ENCODE measurements at places on chromosomes 4 and X.

GRCh38 chr4:110172972-110173371 is 25.4 kb downstream of the ELOVL6 start:
- DNase-seq: no peak

GRCh38 chrX:99901091-99901490 is 509.0 kb downstream of the PCDH19 start:
- DNase-seq: no peak

- DNase-seq: peak; percentile 11
These were observed 207.3 kb downstream of the FBXW7 start for GRCh38 chr4:152328582-152328981.

DNA sequence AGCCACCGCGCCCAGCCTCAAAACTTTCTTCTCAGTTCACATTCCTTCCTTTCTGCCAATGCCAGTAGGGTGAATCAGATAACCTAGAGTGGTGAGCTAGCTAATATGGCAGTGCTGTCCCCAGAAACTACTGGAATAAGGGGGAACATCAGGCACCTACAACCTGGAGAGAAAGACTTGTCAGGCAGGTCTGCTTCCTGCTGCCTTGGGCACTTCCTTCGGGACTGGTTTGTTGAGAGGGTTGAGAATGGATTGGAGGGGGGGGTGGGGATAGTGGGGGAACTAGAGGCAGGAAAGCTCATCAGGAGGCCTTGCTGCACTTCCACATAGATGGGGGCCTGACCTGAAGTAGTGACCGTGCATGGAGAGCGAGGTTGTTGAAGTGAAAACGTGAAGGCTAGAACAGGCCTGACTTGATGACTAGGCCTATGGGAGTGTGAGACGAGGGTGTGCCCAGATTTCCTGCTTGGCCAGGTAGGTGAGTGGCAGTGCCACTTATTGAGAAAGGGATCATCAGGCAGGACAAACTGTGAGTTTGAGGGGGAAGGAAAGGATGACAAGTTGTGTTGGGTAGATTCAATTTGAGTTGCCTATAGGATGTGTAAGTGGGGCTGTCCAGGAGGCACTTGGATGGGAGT is 33.4 kb downstream of the SLC25A5 start:
- DNase-seq: no peak

DNA sequence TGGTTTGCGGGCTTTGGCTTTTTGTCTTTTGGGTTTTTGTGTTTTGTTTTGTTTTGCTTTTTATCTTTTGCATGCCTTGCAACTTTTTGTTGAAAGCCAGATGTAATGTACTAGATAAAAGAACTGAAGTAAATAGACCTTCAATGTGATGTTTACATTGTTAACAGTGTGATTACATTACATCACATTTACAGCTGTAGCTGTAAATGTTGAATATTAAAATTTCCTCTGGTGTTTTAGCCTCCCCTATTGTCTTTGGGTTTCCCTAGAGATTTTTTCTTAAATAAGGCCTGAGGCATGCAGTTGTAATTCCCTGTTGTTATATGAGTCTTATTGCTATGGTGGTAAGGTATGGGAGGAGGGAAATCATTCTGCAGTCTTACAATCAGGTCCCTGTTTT is 275.0 kb downstream of the PARM1 start:
- DNase-seq: no peak

DNA sequence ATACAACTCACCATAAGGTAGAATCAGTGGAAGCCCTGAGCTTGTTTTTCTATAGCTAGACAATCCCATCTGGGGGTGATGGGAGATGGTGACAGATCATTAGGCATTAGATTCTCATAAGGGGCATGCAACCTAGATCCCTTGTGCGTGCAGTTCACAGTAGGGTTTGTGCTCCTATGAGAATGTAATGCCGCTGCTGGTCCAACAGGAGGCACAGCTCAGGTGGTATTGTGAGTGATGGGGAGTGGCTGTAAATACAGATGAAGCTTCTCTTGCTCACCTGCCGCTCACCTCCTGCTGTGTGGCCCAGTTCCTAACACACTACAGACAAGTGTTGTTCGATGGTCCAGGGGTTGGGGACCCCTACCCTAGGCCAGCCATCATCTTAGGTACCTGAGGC is 5.9 kb upstream of the GATB start:
- DNase-seq: no peak

DNA sequence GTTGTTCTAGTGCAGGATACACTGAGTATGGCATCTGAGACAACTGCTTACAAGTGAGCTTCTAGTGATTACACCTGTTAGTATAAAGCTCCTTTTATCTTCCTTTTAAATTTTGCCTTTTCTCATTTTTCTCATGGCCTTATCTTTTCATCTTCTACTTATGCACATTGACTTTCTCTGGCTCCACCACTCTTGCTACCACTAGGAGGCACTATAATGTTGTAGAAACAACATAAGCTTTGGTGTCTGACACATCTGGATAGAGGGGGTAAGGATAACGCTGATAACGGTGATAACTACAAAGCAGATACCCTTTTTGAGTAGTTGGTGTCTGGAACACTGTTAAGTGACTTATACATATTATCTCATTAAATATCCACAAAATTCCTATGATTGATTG is 187.4 kb upstream of the TEX13C start:
- DNase-seq: peak; percentile 64
